ENCODE measurements at places on chromosomes 11 and 22. TPM values are rescaled to one million over a fixed set of nuclear protein-coding genes. Genes with fewer than 3 reads are reported as not detected.

Gene RFPL2
- 0.30 TPM for total RNA-seq

Gene APOBEC3B
- 8.7 TPM for total RNA-seq

Gene ACRV1
- not detected for total RNA-seq

GRCh38 chr11:64207256-64208085 lies 950 bp downstream of the FERMT3 start:
- H3K4me1 ChIP-seq = peaks cover 59% of the 10 kb centered on the region
- H3K4me3 ChIP-seq = peak overlapping the region; percentile 89
- peaks cover 65% of the 10 kb centered on the region for H3K36me3 ChIP-seq
- peak overlapping the region; percentile 94 for H3K27ac ChIP-seq
- peak; percentile 84 for DNase-seq

DNA sequence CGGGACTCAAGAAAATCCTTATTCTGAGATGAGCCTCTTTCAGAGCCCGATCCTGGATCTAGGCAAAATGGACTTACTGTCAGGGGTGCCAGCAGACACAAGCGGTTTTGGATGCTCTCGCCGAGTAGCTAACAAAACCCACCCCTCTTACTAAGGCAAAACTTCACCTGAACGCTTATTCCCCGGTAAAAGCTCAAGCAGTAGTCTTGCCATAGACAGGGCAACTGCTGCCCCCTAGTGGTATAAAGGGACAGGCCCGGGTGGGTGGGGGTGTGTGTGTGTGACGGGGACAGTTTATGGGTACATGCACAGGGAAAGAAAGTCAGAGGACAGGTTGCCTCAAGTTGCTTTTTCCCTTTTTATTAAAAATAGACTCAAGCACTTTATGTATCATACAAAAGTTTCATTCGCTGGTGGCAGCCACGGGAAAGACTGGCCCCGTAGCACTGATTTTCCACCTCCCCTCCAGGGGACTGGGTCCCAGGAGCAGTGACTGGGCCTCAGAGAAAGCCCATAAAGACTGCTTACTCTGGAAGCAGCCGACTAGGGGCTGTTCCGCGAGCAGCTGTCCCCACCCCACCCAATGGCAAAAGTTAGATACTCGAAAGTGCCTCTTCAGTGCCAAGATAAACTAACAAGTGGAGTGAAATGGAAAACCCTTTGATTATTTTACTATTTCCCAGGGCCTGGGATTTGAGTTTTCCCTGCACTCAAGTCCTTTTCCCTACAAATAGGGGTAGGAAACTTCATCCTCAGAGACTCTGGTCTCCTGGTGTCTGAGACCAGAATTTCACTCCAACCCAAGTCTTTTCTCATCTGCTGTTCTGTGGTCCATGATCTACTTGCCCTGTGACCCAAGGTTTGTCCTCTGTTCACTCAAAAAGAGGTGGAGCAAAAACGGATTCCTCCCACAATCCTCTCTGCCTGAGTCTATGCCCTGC lies 4.7 kb downstream of the YPEL4 start:
- peak; percentile 92 for DNase-seq
- peaks cover 55% of the 10 kb centered on the region for H3K4me1 ChIP-seq
- peaks cover 2% of the 10 kb centered on the region for H3K36me3 ChIP-seq
- no peak overlapping the region for H3K27ac ChIP-seq
- peaks cover 65% of the 10 kb centered on the region for H3K27me3 ChIP-seq
